ENCODE measurements at places on chromosomes 11 and 22. TPM values are rescaled to one million over a fixed set of nuclear protein-coding genes. Genes with fewer than 3 reads are reported as not detected.
A peak's percentile ranks its signal among the peaks of the same experiment; 100 is the strongest.

DNA sequence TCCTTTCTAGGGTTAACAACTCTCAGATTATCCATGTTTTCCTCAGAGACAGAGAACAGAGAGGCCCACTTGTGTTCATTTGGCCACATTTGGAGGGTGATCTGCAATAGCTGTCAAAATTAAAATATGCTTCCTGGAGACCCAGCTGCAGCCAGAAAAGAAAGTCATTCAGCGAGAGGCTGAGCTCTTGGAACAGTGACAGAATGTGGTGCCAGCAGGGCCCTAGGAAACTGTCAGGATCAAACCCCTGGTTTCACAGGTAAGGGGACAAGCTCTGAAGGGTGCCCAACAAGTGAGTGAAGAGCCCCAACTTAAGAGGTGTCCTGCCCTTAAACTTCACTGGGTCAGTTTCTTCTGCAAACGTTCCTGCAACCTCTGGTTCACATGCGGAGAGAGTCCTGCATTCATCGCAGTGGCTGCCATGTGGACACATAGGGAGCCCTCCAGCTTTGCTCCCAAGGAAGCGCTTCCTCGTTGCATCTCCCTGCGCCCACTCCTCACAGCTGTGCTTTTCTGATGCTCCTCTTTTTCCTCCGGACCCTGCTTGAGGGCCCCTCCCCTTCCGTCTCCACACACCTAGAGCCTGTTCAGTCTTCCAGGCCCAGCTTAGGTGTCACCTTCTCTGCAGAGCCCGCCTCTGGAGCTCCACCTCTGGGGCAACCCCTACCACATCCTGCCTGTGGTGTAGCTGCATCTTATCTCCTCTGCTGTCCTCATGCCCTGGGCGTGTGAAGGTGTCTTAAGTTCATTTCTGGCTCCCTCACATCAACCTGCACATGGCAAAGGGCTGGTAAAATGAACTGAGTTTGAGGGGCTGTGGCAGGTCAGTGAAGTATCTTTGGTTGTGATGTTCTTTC lies 3.9 kb downstream of the UCP3 start:
- peak; percentile 67 for DNase-seq

DNA sequence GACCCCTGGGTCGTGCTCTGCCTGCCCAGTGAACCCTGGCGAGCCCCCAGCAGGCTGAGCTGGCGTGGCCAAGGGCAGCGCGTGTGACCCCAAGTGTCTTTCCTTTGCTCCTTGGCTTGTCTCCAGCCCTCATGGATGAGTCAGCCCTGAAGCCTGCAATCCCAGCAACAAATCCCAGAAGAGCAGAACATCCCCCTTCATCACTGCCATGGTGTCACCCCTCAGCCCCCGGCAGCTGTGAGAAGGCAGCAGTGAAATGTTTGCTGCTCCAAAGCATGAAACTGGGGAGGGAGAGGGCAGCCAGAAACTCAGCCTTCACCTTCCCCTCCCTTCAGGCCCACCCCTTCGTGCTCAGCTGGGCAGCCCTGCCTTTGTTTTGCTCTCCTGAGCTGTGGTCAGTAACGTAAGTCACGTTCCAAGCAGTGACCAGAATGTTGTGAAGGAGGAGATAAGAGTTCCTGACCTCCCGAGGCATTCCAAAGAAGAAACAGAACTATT lies 29.8 kb downstream of the ADAMTS15 start:
- DNase-seq = no peak

DNA sequence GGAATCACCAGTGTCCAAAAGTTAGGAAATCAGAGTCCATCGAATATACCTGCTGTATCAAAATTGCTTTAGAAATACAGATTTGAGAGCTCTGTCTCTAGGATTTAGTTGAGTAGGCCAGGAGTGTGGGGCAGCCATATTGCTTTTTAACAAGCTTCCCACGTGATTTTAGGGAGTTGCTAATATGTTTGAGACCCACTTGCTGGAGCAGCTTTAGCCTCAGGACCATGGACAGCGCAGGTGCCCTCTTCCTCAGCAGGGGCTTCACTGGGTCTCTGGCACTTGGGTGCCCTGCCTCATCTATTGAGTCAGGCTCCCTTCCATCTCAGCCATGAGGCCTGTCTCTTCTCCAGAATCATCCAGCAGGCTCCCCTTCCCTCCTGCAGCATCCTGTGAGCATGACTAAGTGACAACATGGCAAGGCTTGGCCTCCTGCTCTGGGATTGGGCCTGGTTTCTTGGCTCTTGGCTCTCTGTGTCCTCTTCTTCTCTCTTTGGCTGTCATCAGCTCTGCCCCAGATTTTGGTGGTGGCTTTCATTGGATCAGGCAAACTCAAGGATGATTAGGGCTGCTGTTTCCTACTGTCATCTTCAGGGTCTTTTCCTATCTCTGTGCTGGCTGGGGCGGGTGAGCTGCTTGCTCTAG lies 70.0 kb downstream of the SGSM1 start:
- no peak for DNase-seq

- DNase-seq = no peak
Observed at GRCh38 chr11:130904380-130904779, 11.9 kb downstream of the SNX19 start.

DNA sequence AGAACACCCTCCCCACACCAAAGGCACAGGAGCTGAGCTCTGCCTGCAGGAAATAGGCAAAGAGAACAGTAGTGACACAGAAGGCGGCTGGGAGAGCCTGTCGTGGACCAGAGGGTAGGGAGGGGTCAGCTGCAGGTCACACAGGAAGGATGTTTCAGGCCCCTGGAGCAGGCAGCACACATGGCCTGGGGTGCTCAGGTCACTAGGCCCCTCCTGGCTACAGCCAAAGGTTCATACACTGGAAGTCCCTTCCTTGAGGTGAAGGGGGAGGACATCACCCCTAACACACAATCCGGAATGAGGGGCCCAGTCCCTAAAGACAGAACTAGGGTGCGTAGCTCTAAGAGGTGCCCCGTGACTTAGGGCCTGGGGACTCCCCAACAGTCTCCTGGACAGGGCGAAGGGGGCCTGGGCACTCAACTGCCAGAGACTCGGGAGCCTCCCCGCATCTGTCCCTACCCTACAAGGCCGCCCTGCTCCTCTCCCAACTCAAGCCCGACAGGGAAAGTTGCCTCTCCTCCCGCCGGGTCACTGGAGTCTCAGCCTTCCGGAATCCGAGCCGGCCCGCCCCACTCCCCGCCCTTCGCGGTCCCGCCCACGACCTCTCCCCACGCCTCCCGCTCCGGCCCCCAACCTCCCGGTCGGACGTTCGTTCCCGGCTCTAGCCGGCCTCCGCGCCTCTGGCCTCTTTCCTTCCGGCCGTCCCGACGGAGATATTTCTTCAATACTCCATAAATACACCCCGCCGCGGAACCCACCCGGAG lies at the start of gene CYB5R2:
TSS of gene CYB5R2 (minus strand) at position 541 of the 764 bp plus-strand sequence. CDS start 675 bp downstream, outside the sequence.
- DNase-seq = no peak

DNA sequence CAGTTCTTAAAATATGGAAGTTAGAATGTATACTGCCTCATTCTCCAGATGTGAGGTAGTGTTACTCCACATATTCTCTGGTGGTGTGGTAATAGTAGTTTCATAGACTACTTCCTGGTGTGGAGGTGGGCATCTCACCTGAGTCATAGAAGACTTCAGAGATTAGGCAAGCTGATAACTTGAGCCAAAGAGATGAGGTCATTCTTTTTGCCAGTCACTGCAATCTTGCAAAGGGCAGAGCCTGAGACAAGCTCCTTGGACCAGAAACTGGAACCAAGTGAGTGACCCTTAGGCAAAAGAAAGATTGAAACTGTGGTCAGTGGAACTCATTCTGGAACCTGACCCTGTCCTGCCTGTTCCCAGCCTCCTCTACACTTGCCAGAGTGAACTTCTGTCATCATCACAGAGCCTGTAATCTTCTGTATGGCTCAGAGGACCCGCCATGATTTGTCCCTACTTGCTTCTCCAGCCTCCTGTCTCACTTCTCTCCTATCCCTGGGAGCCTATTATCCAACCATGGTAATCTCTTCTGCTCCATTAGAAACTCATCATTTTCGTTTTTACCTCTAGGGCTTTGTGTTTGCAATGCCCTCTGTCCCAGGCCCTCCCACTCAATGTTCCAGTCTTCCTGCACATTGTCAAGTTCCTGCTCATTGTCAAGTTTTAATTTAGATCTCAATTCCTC lies 10.6 kb upstream of the CCDC83 start:
- DNase-seq = no peak

NXF1 gene
- 41.8 TPM for total RNA-seq

DNA sequence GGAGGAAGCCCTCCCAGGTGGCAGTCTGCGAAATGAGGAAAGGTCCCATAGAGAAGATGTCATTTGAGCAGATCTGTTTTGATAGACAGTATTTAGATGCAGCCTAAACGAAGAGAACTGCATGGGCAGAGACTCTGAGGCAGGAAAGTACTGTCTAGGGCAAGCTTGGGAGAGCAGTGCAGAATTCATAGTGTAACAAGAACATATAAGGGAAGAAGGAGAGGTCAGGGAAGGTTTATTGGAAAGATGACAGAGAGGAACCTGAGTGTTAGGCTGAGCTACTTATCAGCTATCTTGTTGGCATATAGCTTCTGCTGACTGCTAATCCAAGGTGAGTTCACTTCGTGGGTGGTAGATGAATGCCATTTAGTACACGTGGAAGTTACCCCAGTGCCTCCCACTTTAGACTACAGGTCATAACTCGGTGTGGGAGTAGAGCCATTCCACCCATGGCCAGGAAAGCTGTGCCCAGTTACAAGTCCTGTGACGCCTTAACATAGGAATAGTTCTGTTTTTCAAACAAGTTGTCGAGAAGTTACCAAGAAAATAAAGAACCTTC lies 99.5 kb downstream of the DBX1 start:
- no peak for DNase-seq

- no peak for DNase-seq
Observed at GRCh38 chr22:27632451-27633295, 168.9 kb downstream of the MN1 start.

GRCh38 chr11:2289859-2290258 lies 11.9 kb downstream of the C11orf21 start:
- no peak for DNase-seq

- no peak for DNase-seq
Observed at GRCh38 chr22:19571207-19571795, 47.1 kb upstream of the CLDN5 start.

GGTLC2 gene
- not detected for total RNA-seq

OSBP2 gene
- total RNA-seq = 0.53 TPM

GRCh38 chr11:27158456-27159334 lies 118.1 kb downstream of the BBOX1 start:
- DNase-seq = no peak

- DNase-seq = no peak
Observed at GRCh38 chr11:103958475-103959215, 77.8 kb upstream of the DDI1 start.

- no peak for DNase-seq
Observed at GRCh38 chr11:110951950-110952503, 239.8 kb upstream of the ARHGAP20 start.

GRCh38 chr11:94185416-94186084 lies 56.9 kb downstream of the PANX1 start:
- no peak for DNase-seq

- no peak for DNase-seq
Observed at GRCh38 chr22:23122216-23122957, 19.4 kb downstream of the RSPH14 start.

- DNase-seq = no peak
Observed at GRCh38 chr22:23742505-23743264, 8.2 kb downstream of the ZNF70 start.

DNA sequence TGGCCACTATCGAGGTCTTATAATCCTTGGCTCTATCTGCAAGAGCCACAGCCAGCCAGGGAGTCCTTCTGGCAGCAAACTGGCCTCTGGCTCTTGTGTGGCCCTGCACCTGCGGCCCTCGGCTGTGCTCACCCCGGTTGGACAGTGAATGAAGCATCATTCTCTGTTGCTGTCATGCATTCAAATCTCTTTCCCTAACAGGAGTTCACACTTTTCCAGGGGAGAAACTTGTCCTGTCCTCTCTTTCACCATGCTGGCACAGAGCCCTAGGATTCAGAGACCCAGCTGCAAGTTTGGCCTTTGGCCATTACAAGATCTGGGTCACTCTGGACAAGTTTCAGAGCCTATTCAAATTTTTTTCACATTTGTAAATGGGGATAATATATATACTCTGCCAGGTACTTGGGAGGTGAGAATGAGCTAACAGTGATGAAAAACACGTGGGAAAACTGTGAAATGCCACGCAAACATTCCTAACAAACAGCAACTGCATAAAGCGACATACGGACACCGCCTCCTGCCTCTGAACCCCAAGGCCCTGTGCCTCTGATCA lies 34.2 kb downstream of the TMEM184B start:
- no peak for DNase-seq

THRSP gene
- total RNA-seq = not detected

DNA sequence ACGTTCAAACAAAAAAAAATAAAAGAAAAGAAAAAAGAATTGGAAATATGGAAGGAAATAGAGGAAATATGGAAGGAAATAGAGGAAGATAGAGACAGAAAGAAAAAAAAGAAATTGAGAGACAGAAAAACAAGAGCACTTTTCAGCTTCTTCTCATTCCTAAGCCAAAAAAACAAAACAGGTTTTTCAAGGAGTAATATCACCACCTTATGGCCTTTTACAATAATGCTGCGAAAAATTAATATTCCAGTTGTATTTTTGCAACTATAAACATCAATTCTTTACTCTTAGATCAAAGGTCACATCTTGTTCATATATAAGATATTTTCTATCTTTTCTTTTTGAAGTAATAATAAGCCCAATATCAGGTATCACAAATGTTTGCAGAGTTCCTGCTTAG lies 328.3 kb downstream of the FAT3 start:
- DNase-seq = no peak

- no peak for DNase-seq
Observed at GRCh38 chr11:120471131-120471530, 40.4 kb upstream of the GRIK4 start.

GRCh38 chr22:36182056-36182455 lies 19.6 kb downstream of the APOL4 start:
- DNase-seq = no peak

DNA sequence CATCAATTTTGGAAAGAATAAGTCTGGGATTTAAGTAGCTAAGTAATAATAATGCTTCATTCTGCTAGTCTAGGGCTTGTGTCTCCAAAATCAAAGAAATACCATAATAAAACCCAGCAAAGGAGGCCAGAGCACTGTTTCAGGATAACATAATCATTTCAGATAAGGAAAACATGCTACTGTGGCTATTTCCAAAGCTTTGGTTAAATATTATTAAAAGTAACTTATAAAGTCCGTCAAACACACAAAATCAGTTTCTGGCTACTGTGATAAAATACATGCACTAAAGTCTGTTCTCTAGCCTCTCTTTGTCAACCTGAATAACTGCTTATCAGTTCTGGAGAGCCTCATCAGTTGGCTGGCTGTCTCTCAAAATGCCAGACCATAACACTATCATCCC lies 1.5 kb upstream of the OR6T1 start:
- DNase-seq = no peak

DNA sequence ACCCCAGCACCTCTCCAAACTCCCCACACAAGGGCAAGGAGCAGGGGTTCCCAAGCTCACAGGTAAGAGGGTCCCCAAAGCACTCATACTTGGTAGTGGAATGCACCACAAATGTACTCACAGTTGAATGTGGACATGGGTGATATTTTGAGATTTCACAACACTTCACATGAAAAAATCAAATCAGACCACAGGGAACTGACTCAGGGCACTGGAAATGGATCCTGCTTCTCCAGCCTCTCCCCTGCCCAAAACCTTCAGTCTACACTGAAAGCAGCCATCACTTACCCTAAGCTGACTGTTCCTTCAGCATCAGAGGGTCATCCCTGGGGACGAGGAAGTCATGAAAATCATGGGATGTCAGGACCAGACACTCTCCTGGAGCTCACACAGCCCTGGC lies 40.2 kb downstream of the SCGB1A1 start:
- DNase-seq = no peak

Data from ascending aorta (tissue), 2 donors.